SJSA1 (cell line): ENCODE measurements at places on chromosomes 2 and 18. TPM values are rescaled to one million over a fixed set of nuclear protein-coding genes. Genes with fewer than 3 reads are reported as not detected.

- DNase-seq = no peak
- H3K36me3 ChIP-seq = no peaks in the 10 kb centered on the region; the same call in 1 of the 2 replicates
- no peak overlapping the region for H3K4me3 ChIP-seq
- no peak overlapping the region for H3K27ac ChIP-seq
- H3K4me1 ChIP-seq = no peaks in the 10 kb centered on the region
These were observed 388.9 kb downstream of the SETBP1 start for GRCh38 chr18:45069546-45069945.

GRCh38 chr18:6444466-6445228, 29.9 kb upstream of the L3MBTL4 start:
- H3K4me1 ChIP-seq = peaks cover 21% of the 10 kb centered on the region
- H3K4me3 ChIP-seq = no peak overlapping the region
- no peak for DNase-seq
- H3K27me3 ChIP-seq = no peaks in the 10 kb centered on the region

GRCh38 chr2:241177526-241178334, 10.7 kb upstream of the ANO7 start:
- H3K36me3 ChIP-seq = peaks cover 65% of the 10 kb centered on the region
- H3K4me1 ChIP-seq = no peaks in the 10 kb centered on the region
- DNase-seq = no peak
- H3K27ac ChIP-seq = no peak overlapping the region
- H3K4me3 ChIP-seq = no peak overlapping the region

DNA sequence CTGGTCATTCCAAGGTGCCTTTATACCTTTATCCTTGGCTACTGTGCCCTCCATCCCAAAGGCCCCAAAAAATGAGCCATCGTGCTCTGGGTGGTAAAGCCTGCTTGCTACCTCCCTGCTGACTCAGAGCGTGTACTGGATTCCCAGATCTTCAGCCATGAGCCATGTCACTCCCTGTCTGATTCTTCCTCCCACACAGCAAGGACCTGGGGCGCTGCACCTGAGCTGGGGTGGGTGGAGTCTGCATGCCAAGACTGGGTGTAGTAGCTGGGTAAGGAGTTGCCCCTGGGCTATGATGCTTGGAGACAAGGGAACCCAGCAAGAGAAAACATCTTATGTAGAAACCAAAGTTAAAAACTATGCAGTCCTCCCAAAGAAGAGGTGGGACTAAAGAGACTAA, 37.2 kb upstream of the APCDD1 start:
- no peaks in the 10 kb centered on the region for H3K36me3 ChIP-seq
- no peaks in the 10 kb centered on the region for H3K4me1 ChIP-seq
- no peak for DNase-seq

Gene VRK2
- total RNA-seq = 28.1 and 39.1 TPM in 2 replicates

Gene TEKT4
- not detected in 2 replicates for total RNA-seq

DNA sequence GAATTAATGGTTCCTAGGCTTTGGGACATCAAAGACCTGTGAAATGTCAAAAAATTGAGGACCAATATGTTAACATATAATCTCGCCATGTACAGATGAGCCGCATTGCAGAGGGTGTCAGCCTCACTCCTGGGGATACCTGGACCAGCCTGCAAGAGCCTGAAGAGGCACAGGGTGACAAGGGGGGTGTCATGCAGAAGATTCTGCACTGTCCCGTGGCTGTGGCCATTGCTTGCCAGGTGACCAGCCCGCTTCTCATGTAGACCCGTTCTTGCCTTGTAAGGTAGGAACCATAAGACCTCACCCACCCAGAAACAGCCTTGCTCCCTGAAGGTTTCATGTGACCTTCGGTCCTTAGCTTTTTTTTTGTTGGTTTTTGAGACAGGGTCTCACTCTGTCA, 37.5 kb downstream of the TMEM37 start:
- no peak for DNase-seq
- no peaks in the 10 kb centered on the region for H3K36me3 ChIP-seq
- no peak overlapping the region for H3K27ac ChIP-seq
- 0 out of 2 replicates have a peak, but pooled peaks cover 3% of the 10 kb centered on the region for H3K27me3 ChIP-seq
- H3K4me3 ChIP-seq = no peak overlapping the region

Gene LYG2
- not detected in 2 replicates for total RNA-seq

- H3K36me3 ChIP-seq = no peaks in the 10 kb centered on the region
- peaks cover 32% of the 10 kb centered on the region for H3K4me1 ChIP-seq
- peak overlapping the region; percentile 59 for H3K4me3 ChIP-seq
- H3K27me3 ChIP-seq = no peaks in the 10 kb centered on the region
These were observed 1.4 kb upstream of the LAPTM4A start for GRCh38 chr2:20052861-20053281.

GRCh38 chr2:64932371-64933216, 56.6 kb upstream of the SLC1A4 start:
- H3K27me3 ChIP-seq = 0 out of 2 replicates have a peak, but pooled peaks cover 3% of the 10 kb centered on the region
- no peak for DNase-seq
- H3K36me3 ChIP-seq = no peaks in the 10 kb centered on the region
- H3K4me1 ChIP-seq = no peaks in the 10 kb centered on the region
- H3K27ac ChIP-seq = no peak overlapping the region
- no peak overlapping the region for H3K4me3 ChIP-seq

Gene TAF4B
- 1.3 and 2.7 TPM in 2 replicates for total RNA-seq

Gene MC5R
- not detected in 2 replicates for total RNA-seq

GRCh38 chr2:242020196-242021004, 150.9 kb downstream of the RTP5 start:
- no peak overlapping the region for H3K27ac ChIP-seq
- no peak overlapping the region for H3K4me3 ChIP-seq
- no peaks in the 10 kb centered on the region for H3K4me1 ChIP-seq
- H3K36me3 ChIP-seq = no peaks in the 10 kb centered on the region
- DNase-seq = peak; percentile 61
- peaks cover 17% of the 10 kb centered on the region; the same call in 1 of the 2 replicates for H3K27me3 ChIP-seq

DNA sequence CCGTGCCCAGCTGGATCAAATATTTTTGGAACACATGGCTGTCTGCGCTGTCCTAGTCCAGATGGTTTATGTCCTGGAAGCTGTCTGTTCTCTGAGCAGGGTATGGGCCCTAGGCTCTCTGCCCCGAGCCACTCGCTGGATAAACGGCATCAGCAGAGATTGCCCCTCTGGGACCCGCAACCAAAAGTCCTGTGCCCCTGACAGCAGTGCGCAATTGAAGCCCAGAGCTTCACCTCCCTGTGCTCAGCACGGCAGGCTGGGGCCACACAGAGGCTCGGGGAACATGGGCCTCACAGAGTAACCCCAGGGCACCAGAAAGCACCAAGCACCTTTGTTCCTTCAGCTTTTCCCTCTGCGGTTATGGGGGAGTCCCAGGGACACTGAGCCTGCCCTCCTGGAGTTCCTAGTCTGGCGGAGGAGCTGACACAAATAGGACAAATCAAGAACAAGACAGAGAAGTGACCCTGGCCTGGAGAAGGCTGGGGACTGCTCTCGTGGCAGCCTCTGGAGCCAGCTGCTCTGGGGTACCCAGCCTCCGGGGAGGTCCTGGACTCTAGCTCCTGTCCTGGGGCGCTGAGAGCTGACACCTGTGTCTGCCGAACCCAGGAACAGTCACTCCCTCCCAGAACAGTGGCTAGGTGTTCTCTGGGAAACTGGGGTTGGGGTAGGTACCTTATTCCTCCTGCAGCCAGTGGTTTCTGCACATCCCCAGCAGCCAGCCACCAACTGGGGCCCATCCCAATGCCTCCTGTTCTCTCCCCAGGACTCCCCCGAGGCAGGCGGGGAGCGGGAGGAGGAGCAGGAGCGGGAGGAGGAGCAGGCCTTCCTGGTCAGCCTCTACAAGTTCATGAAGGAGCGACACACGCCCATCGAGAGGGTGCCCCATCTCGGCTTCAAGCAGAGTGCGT, 12.3 kb downstream of the ARID5A start:
- H3K4me1 ChIP-seq = no peaks in the 10 kb centered on the region
- H3K27ac ChIP-seq = no peak overlapping the region
- H3K36me3 ChIP-seq = peaks cover 7% of the 10 kb centered on the region
- no peaks in the 10 kb centered on the region for H3K27me3 ChIP-seq
- no peak overlapping the region for H3K4me3 ChIP-seq

DNA sequence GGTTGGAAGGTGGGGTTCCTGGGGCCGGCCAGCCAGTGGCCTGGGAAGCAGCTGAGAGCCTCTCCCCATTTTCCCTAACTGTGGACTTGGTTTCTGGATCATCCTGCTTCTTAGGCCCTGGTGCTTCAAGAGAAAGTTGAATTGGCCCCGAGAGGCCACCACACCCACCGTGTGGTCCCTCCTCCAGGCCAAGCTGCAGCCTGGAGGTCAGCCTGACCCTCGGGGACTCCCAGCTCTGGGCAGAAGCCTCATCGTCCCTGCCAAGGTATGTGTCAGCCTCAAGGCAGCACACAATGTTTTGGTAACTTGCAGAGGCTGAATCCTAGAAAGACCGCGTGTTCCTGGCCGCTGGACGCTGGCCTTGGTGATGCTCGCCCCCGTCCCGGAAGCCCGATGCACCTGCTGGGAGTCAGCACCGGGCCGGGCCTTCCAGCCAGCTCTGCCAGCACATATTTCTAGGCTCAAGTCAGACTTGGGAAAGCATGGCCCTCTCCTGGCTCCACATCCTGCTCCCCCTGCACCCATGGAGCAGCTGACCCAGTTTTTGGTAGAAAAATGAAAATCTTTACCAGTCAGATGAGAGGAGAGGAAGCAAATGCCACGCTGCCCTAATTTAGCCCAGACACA, 72.6 kb downstream of the ACTR2 start:
- H3K27ac ChIP-seq = peak overlapping the region; percentile 37; the same call in 1 of the 2 replicates
- peak; percentile 36 for DNase-seq
- no peaks in the 10 kb centered on the region for H3K27me3 ChIP-seq
- H3K36me3 ChIP-seq = no peaks in the 10 kb centered on the region

GRCh38 chr2:196384729-196385128, 213.4 kb upstream of the STK17B start:
- H3K27me3 ChIP-seq = no peaks in the 10 kb centered on the region
- no peak overlapping the region for H3K27ac ChIP-seq
- no peaks in the 10 kb centered on the region for H3K36me3 ChIP-seq
- no peak overlapping the region for H3K4me3 ChIP-seq

Gene PFN4
- 0.29 and 0.69 TPM in 2 replicates for total RNA-seq

DNA sequence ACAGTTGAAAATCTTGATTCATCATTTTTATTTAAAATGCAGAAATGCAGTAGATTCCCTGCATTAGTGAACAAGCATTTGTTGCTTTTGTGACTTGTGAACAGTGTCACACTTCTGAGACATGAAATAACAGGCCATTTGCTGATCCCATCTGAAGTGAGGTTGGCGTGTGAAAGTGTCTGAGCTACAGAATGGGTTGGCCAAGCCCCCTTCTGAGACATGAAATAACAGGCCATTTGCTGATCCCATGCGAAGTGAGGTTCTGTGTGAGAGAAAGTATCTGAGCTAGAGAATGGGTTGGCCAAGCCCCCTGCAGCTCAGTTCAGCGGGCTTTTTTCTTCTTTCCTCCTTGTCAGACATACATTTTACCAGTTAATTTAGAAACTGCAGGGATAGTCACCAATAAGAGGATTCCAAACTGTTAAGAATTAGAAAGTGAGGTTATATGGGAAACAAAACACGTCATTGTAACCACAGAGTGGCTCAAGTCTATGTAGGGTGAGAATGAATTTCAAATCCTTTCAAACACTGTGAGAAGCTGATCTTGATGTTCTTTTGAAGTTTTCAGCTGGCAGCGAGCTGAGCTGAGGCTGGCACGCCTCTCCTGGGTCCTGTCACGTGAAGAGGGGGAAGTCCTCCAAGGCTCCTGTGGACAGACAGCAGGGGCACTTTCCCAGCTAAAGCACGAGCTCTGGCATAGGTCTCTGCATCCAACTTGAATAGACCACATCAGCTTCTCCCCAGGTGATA, 339.2 kb upstream of the SALL3 start:
- H3K36me3 ChIP-seq = no peaks in the 10 kb centered on the region
- H3K4me3 ChIP-seq = no peak overlapping the region
- no peak overlapping the region for H3K27ac ChIP-seq

DNA sequence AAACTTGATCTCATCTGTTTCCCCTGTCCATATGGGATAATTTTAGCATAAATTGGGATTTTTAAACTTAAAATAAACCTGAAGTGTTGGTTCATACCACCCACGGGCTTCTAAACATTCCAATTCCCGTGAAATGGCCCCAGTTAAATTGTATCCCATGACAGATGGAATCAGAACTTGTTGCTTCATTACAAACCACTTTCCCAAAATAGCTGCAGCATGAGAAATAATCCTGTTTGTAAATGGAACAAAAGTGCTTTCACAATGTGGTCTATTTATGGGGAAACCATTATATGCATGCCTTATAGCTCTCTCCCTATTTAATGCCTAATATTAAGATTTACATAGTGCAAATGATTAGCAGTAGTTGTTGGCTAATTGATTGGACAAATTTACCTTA, 15.9 kb downstream of the SCG2 start:
- H3K4me1 ChIP-seq = peaks cover 30% of the 10 kb centered on the region
- no peaks in the 10 kb centered on the region for H3K27me3 ChIP-seq
- no peak overlapping the region for H3K4me3 ChIP-seq
- H3K27ac ChIP-seq = no peak overlapping the region; the same call in 1 of the 2 replicates

DNA sequence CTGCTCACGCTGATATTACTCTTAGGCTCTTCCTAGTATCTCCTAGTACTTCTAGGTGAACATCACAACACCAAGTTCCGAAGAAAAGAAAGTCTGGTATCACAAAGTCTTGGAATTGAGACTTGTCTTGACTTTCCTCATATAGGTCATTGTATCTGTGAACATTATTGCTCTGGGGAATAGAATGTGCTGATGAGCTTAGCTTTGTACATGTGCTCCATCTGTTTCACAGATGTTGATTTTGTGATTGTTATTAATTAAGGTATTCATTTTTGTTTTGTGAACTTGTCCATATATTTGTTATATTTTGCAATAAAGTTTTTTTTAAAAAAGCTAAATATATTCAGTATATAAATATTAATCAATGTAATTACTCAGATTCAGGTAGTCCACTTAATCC, 111.7 kb downstream of the BABAM2 start:
- no peaks in the 10 kb centered on the region for H3K27me3 ChIP-seq
- no peaks in the 10 kb centered on the region for H3K36me3 ChIP-seq
- H3K27ac ChIP-seq = no peak overlapping the region

DNA sequence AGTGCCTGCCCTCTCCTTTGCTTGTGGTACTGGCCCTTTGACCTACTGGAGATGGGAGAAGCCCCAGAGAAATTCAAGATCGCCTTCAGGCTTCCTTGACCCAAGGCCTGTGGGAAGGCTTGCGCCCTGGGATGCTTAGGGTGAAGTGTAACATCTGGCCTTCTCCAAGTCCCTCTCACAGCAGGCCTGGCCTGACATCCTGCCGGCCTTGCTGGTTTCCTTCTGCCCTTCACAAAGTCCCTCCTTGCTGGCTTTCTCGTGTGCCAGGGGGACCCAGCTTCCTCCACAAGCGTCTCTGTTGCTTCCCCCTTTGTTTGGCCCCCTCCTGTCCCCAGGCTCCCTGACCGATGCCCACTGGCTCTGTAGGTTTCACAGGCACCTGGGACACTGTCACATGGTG, 26.4 kb downstream of the TCF7L1 start:
- DNase-seq = no peak
- peaks cover 11% of the 10 kb centered on the region for H3K4me1 ChIP-seq
- H3K27me3 ChIP-seq = no peaks in the 10 kb centered on the region
- H3K36me3 ChIP-seq = no peaks in the 10 kb centered on the region
